Activated CD8-positive, alpha-beta memory T cell treated with anti-CD3 and anti-CD28 coated beads for 24 hours (primary cell): ENCODE measurements at places on chromosomes 7 and 10.

DNA sequence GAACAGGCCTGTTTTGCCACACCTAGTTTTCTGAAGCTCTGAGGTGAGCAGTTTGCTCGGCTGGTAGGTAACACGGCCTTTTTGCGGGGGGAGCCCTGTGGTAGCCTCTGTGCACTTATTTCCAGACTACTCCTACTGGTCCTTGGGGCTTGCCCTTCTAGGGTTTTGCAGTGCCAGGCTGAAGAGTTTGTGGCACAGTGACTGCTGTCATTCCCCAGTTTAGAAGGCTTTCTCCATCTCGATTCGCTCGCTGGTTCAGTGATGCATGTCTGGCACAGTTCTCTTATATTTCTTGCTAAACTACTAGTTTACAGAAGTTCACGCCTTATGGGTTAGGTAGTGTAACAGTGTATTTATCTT, 711 bp downstream of the KIF20B start:
- DNase-seq: no peak

DNA sequence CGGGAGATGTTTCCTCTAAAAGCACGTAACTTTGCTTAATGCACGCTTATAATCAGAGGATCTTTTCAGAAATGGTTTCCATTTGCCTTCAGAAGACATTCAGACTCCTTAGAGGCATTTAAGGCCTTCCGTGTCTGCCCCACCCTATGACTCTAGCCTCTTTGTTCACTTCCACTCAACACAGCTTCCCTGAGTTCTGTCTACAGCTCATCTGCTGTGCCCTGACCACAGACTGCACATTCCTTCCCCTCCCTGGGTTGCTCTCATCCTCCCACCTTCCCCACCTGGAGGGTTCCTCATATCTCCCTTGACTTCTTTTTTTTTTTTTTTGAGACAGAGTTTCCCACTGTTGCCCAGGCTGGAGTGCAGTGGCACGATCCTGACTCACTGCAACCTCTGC, 16.6 kb downstream of the FBH1 start:
- no peak for DNase-seq

DNA sequence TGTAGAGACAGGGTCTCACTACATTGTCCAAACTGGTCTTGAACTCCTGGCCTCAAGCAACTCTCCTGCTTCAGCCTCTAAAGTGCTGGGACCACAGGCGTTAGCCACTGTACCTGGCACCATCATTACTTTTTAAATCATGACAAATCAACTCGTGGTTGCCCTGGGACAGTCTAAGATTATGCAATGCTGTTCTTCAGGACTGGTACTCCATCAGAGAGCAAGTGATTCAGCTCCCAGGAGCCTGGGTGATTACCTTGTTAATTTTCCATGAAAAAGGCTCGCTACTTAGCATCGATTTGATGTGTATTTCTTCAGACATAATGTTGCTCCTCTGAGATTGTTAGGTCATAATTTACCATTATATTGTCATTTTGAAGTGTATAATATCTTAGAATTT, 158.9 kb upstream of the STEAP4 start:
- no peak for DNase-seq

GRCh38 chr10:27801171-27801785, 55.7 kb upstream of the MKX start:
- no peak for DNase-seq
